Stimulated activated CD8-positive, alpha-beta memory T cell treated with anti-CD3 and anti-CD28 coated beads, Interleukin-15, amount 100 ng/mL, for 24 hours (primary cell): ENCODE measurements at places on chromosomes 5 and 9.

DNA sequence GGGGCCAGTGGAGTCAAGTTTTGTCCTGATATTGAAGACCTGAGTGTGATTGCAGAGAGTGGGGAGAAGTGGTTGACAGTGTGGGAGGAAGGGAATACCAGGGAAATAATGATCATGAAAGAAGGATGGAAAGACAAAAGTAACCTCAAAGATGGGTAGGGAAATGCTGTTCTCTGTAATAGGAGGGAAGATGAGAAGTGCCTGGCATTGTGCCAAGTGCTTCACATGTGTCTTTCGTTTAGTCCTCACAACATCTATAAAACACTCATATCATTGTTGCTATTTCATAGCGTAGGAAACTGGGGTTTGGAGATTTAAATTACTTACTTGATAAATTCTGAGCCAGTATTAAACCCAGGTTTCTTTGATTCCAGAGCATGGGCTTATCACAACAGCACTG lies 472.3 kb downstream of the LRRC70 start:
- no peak for DNase-seq

GRCh38 chr5:81884871-81885270 lies 87.0 kb upstream of the ATG10 start:
- DNase-seq, result no peak

DNA sequence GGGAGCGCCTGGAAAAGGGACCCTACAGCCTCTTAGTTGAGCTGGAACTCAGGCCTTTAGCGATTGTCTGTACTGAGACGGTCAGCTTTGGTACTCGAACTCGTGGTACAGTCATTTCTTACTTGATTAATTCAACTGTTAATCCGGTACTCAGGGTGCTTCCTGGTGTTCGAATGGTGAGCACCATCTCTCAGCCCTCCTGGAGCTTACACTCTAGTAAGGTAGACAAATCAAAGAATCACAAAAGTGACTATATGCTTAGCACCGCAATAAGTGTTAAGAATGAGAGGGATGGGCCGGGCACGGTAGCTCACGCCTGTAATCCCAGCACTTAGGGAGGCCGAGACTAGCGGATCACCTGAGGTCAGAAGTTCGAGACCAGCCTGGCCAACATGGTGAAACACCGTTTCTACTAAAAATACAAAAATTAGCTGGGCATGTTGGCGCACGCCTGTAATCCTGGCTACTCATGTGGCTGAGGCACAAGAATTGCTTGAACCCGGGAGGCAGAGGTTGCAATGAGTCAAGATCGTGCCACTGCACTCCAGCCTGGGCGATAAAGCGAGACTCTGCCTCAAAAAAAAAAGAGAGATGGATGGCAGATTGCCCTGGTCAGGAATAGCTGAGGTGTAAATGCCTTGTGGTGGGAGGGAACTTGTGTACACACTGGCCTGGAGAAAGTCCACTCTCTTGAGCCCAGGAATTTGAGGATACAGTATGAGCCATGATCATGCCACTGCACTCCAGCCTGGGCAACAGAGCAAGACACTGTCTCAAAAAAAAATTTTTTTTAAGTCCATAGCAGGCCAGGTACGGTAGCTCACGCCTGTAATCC lies 981 bp downstream of the TCOF1 start:
- DNase-seq, result no peak

- DNase-seq, result no peak
These were observed 56.2 kb downstream of the DUSP1 start for GRCh38 chr5:172714491-172715420.

GRCh38 chr9:22041775-22042174 lies 32.7 kb upstream of the CDKN2B start:
- DNase-seq, result no peak

DNA sequence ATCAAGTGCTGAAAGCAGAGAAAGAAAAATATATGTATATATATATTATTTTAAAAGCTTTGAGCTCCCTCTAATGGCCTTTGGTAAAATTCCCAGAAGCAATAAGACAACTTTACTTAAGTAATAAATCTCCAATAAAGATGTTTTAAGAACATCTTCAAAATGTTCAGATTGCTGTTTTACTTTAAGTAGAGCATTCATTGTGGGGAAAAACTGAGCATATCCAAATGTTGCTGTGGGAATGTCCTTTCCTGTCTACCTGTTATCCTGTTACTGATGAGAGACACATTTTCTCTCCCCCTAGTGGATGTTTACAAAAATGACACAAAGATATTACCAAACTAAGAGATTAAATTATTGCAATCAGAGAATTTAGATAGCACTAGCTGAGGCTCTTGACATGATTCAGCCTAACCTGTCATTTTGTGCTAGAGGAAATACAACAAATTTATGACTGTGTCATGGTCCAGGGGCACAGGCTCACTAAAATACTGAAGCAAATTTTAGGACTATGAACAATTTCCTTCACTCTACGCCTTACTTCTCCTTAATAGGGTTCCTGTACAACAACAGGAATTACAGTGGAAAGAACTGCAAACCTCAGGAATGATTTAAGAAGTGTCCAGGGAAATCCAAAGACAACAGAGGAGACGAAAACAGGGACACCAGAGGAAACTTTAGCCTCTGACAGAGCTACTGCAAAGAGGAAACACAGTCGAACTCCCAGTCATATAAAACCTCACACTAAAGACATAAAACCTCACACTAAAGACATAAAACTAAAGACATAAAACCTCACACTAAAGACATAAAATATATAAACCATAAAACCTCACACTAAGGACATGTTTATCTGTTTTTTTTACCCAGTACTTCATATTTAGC lies 24.3 kb upstream of the PRRC1 start:
- DNase-seq, result no peak

DNA sequence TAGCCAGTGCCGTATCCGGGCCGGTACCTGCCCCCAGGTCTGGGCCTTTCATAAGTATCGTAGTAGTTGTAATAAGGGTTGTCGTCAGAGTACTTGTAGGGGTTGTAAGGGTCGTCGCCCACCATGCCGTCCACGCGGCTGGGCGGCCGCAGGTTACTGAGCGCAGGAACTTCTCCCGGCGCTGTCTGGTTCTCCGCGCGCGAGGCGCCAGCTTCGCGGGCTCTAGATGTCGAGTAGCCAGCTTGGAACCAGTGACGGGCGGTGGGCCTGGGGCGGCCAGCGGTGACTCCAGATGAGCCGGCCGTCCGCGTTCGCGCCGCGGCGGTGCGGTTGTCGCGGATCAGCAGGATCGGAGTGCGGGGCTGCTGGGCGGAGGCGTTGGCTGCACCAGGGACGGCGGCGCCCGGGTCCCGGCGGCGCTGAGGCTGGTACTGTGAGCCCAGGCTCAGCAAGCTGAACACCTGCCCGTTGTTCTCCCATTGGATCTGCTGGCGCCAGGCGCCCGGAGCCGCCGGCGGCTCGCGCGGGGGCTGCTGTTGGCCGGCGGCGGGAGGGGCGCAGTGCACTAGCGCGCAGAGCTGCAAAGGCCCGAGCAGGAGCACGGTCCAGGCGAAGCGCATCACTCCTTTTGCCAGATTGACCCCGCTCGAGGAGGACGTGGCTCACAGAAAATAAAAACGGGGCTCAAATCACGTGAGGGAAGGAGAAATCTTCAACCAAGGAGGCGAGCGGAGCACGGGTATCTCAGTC lies 518 bp downstream of the LOX start:
- no peak for DNase-seq

GRCh38 chr5:175257128-175257846 lies 186.7 kb downstream of the DRD1 start:
- no peak for DNase-seq

- DNase-seq, result no peak
These were observed 267.1 kb downstream of the SPATA31D1 start for GRCh38 chr9:82255481-82256176.

- DNase-seq, result no peak
These were observed 128.1 kb upstream of the SMIM23 start for GRCh38 chr5:171657473-171657872.

DNA sequence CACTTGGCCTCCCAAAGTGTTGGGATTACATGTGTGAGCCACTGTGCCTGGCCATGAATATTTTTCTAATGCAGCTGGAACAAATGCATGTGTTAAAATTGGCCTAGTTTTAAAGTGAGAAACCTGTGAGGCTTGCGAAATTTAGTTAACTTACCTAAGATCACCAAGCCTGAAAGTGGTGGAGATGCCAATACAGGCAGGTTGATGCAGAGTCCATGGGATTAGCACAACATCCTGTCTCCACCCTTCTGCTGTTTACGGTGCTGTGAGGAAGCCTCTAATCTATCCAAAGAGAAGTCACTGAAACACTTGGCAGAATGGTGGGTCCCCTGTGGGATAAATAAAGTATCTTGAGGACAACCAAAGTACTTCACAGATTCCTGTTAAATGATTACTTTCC lies 98.2 kb downstream of the PCSK5 start:
- no peak for DNase-seq

DNA sequence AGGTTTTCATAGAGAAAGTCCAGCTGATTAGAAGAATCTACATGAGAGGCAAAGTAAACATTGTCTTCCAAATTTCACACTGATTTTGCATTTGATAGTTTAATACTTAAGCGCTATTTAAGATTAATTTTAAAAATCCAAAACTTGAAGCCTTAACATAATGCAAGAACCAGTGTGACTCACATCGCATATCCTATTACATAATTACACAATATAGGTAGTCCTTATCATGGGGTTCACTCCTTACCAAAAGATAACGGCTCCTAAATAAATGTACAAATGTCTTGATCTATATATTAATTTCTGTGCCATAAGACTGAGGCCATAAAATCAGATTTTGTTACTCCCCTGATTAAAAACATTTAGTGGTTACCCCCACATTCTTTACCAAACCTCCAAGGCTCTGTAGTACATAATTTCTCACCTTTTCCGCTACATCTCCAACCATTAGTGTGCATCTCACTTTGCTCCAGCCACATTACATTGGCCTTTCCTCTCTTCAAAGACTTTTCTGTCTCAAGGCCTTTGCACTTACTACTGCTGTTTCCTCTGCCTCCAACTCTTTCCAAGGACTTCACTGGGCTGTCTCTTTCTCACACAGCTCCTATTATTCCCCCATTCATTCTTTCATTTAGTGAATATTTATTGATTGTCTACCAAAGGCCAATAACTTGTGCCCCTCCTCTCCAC lies 1.0 kb downstream of the RIOK2 start:
- DNase-seq, result no peak

GRCh38 chr9:134775081-134775951 lies 105.3 kb upstream of the FCN2 start:
- DNase-seq, result no peak

DNA sequence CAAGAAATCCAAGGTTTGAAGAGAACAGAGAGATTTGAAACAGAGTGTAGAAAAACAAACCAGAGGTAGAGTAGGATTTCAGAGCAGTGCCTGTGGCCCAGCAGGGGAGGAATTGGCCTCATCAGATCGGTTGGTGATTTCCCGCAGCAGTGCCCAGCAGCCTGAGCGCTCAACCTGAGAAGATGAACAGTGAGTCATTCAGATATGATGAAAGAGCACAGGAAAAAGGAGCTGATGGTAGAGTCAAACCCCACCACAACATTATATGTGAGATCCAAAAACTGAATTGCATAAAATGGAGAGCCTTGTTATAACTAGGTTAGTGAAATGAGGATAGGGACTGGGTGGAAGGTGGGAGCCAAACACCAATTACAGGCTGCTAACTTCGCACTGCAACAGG lies 248.9 kb downstream of the PIK3R1 start:
- DNase-seq, result no peak

DNA sequence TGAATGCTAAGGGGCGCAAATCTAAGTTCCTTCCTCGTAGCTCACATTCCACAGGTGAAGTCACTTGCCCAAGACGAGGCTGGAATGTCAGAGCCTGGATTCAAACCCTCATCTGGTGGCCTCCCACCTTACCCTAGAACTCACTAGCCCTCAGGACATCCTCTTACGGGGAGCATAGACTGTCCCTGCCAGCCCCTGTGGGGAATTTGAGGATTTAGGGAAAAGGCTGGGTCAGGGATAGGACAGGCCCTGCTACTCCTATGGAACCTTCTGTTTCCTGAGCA lies 45.0 kb downstream of the IRF1 start:
- no peak for DNase-seq

- DNase-seq, result no peak
These were observed 167.8 kb downstream of the DOCK2 start for GRCh38 chr5:169804861-169805260.

GRCh38 chr5:82425591-82425990 lies 147.4 kb upstream of the RPS23 start:
- no peak for DNase-seq

DNA sequence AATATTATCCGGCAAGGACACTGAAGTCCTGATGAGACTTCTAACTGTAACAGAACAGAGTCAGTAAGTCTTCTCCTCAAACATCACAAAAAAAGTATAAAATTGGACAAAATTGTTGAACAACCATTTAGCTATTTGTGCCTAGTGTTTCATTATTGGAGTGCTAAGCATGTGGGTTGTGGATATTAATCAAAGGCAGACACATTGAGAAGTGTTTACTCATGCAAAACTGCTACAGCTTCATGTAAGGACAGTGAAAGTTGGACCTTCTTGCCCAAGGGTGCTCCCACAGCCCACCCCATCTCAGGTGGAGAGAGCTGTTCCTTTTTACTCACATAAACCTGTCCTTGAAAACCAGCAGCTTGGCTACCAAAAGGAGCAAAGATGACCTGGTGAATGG lies 355.1 kb upstream of the DAB2 start:
- DNase-seq, result no peak

- DNase-seq, result no peak
These were observed 98.2 kb downstream of the USP20 start for GRCh38 chr9:129933185-129934040.

GRCh38 chr9:109319017-109319625 lies 1.7 kb downstream of the EPB41L4B start:
- no peak for DNase-seq

DNA sequence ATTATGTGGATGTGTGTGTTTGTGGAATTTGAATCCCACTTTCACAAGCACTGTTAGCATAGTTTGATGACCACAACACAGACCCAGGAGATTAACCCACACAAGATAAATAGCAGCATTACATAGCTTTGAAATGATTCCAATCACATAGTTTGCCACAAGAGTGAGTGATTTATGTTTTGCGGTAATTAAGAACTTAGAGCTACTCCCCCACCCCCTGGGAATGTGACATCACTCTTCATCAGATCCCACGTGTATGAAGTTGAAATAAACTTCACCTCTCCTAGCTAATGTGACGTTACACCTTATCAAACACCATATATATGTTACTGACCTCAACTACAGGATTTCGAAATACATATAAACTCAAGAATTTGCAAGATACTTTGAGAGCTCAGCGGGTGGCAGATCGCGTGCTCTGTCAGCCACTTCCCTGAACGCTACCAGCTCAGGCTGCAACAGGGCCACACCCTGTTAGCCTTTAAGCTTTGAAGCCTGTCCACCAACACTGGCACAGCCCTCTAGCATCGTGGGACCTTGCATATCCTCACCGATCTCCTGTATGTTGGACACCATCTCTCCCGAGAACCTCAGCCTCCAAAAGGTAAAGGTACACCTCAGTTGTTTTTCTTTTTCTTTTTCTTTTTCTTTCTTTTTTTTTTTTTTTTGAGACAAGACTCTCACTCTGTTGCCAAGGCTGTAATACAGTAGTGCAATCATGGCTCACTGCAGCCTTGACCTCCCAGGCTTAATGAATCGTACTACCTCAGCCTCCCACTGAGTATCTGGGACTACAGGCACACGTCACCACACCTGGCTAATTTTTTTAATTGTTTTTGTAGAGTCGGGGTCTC lies 1.7 kb upstream of the AGTPBP1 start:
- no peak for DNase-seq
